ENCODE measurements at places on chromosomes 2 and 18.

- no peak for DNase-seq
Observed at GRCh38 chr18:12630136-12630535, 27.8 kb downstream of the SPIRE1 start.

DNA sequence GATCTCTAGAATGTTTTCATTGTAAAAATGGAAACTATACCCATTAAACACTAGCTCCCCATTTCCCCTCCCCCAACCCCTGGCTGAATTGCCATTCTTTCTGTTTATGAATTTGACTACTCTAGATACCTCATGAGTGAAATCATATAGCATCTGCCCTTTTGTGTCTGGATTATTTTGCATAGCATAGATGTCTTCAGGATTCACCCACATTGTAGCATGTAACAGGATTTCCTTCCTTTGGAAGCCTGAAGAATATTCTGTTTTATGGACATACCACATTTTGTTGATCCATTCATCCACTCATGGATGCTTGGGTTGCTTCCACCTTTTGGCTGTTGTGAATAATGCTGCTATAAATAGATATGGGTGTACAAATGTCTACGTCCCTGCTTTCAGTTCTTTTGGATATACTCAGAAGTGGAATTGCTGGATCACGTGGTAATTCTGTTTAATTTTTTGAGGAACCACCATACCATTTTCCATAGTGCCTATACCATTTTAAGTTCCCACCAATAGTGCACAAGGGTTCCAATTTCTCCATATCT lies 7.7 kb upstream of the ASB1 start:
- no peak for DNase-seq

- DNase-seq, result no peak
Observed at GRCh38 chr18:47949202-47949601, 18.7 kb upstream of the SMAD2 start.

GRCh38 chr18:74081966-74082741 lies 65.5 kb downstream of the FBXO15 start:
- DNase-seq, result peak; percentile 76

- DNase-seq, result no peak
Observed at GRCh38 chr2:59528525-59528924, 1024.9 kb downstream of the BCL11A start.

DNA sequence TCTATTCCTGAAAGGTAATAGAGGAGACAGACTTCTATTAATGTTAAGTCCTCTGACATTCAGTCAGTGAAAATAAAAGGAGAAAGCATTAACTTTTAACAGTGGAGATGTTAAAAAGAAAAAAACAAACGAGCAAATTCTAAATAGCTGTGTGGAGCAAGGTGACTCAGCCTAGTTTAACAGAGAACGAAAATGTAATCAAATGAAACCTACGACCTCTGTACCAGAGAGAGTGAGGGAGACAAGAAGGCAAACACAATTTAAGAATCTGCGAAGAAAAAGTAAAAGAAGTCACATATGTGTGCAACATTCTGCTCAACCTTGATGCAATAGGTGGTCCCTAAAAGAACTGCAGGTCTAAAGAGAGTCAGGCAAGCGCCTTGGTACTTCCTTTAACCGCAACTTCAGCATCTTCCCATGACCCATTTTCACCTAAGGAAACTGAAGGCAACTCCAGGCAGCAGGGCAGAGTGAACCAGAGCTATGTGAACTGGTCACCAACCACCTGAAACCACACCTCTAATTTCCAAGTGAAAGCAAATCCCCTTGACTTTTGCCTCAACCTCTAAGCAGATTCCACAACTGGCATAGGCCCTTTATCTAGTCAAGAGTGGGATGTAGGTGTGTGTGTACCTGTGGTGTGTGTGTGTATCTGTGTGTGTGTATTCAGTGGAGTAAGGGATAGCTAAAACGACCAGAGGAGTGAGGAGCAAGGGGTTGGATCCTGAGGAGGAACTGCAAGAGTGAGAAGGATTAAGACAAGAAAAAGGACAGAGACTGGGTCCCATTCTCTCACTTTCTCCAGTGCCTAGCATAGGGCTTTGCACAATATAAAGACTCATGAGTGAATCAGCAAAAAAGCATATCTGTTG lies 43.0 kb downstream of the FIGN start:
- no peak for DNase-seq

GRCh38 chr18:21798126-21798525 lies 57.5 kb downstream of the MIB1 start:
- DNase-seq, result no peak

- no peak for DNase-seq
Observed at GRCh38 chr2:58427572-58428095, 186.5 kb upstream of the FANCL start.

DNA sequence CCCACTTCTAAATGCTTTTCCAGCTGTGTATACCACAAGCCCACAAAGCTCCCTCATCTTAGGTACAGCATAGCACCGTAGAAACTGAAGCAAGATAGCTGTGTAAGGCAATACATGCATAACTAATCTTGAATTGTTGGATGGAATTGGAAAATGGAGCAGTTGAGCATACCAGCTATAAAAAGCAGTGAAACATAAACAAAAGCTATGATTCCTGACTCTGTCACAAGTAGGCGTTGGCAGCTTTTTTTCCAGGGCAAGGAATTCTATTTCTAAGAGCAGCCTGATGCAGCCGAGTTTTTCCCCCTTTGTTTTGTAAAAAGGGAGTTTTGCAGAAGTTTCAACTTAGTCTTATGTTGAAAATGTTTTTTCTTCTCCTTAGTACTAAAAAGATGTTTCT lies 32.4 kb downstream of the MOGAT1 start:
- DNase-seq, result no peak

Data from activated CD4-positive, alpha-beta T cell treated with anti-CD3 and anti-CD28 coated beads, Interleukin-2, amount 50 U/mL, for 16 hours (primary cell).